ENCODE measurements at places on chromosomes 5 and 9.
A peak's percentile ranks its signal among the peaks of the same experiment; 100 is the strongest.

- no peak for DNase-seq
These were observed 153.7 kb downstream of the TLE1 start for GRCh38 chr9:81535542-81536241.

DNA sequence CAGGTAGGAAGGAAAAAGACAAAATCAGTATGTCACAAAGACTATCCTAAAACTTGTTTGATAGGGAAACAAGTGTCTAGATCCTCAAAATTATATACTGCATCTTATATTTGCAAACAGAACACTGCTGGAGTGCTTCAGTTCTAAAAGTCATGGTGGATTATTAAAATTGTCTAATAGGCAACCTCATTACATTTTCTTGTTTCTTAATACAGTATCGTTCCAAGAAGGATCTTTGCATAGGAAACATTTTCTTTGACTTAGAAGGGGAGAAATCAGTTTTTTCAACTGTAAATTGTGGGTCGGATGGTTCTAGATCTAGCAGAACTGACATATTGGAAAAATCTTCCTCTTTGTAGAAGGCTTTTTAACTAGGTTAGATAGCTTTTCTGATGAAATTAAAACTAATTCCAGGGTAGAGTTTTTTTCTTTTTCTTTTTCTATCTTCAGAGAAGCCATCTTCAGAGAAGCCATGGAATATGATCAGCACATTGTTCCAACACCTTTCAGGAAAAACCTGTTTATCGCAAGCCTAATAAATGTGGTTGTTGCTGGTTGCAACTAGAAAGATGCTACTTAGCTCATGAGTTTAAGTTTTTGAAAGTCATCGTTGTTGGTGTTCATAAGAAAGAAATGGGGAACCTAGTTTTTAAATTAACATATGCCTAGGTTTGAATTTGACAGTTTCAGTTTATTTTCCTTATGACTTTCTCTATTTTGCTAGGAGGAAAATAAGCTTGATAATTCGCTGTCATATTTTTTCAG lies 7.4 kb downstream of the CPEB4 start:
- DNase-seq = no peak

DNA sequence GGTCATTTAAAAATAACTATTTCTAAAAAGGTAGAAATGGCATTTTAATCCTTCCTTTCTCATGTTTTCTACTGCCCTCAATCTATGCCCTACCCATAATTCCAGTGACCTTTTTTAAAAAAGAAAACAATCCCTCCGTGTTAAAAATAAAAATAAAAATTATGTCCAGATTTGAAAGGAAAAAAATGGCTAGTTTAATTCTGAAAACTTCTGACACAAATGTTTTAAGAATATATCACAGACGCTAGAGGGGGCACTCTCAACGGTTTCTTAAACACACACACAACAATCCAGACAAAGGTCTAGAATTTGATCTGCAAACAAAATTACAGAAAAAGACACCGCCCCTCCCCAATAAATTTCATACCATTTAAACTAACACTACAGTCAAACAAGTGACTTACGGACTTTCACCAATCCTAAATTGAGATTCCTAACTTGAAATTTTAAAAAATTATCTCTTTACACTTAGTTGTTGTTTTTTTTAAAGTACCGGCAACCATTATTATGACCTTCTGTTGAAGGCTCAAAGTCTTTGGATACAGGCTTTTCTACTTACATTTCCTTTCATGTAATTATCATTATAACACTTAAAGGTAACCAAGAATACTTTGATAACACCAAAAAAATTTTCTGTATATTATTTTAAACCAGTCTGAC lies 38.2 kb downstream of the CLINT1 start:
- peak; percentile 26 for DNase-seq

DNA sequence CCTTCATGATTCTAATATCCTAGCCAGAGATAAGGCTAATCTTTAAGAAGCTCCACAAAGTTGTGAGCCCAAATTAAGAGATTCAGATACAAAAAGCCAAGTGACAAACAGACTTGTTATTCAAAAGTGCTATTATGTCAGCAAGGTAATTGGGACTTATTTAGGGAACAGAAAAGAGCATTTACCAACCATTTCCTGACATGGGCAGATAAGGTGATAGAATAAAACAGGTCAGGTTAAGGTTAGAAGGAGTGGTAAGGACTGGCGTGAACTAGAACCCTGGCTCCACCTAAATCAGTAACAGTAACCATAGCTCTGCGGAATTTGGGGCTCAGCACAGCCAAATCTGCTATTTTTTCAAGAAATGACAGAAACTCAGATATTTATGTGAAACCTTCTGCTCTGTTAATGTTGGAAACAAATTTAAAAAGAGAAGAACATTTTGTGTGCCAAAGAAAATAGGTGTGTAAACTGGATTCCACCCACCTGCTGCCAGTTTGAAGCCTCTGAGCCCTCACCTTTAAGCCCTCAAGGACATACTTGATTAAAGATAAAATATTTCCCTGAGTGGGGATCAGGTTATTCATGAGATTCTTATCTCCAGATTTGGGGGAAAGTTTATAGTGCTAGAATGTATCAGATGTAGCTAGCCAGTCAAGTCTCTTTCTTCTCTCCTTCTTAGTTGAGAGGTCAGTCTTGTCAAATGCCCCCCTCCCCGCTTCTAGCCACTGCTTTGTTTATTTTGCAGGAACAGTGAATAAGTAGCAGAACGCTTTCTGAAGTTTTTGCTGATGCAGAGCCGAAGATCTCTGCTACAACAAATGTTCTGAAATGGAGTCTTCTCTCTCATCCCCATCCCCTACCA lies 10.2 kb upstream of the ERMP1 start:
- DNase-seq = no peak

GRCh38 chr5:136213919-136214493 lies 21.0 kb upstream of the SMIM32 start:
- no peak for DNase-seq

DNA sequence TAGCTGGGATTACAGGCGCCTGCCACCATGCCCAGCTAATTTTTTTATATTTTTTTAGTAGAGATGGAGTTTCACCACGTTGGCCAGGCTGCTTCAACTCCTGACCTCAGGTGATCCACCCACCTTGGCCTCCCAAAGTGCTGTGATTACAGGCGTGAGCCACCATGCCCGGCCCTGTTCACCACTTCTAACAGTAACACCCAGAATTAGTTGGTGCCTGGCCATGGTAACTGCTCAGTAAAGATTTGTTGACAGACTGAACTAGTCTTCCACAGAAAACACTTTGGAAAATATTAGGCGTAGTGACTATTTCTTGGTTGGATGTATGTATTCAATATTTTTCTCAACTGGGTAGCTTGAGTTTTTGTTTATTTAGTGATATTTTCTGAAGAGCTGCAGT lies 24.0 kb downstream of the TUT7 start:
- no peak for DNase-seq

DNA sequence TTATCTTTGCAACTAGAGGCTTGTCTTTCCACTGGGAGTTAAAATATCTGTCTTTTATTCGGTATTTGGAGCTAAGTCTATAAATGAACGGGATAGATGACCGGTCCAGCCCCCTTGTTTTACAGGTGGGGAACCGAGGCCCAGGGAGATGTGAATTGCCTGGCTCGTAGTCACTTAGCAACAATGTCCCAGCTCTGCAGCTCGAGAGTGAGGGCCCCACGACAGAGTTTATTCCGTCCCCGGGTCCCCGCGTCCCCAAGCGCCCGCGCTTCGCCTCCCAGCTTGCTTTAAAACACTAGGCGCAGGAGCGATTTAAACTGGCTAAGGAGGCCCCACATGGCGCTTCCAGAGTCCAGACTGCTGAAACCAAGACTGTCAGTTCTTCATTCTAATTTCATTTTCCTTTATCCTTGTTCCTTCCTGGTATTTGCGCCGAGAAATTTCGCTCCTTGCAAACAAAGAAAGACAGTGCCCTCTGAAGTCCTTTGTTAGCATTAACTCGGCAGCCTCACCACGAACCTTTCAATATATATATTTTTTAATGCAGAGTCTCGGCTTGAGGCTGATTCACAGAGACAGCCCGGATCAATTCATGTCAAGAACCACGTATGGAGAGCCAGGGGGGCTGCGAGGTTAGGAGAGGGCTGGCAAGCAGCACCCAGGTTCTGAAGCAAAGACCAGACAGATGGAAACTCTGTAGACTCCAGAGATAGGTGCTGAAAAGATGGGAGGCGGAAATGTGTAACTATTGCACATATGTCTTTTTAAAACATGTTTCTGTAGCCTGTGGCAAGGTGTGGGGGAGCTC lies 1.4 kb upstream of the ENC1 start:
- peak; percentile 26 for DNase-seq

- no peak for DNase-seq
These were observed 358.2 kb downstream of the HTR1A start for GRCh38 chr5:63603996-63604395.

GRCh38 chr9:68523367-68523936 lies 17.2 kb downstream of the TMEM252 start:
- no peak for DNase-seq

DNA sequence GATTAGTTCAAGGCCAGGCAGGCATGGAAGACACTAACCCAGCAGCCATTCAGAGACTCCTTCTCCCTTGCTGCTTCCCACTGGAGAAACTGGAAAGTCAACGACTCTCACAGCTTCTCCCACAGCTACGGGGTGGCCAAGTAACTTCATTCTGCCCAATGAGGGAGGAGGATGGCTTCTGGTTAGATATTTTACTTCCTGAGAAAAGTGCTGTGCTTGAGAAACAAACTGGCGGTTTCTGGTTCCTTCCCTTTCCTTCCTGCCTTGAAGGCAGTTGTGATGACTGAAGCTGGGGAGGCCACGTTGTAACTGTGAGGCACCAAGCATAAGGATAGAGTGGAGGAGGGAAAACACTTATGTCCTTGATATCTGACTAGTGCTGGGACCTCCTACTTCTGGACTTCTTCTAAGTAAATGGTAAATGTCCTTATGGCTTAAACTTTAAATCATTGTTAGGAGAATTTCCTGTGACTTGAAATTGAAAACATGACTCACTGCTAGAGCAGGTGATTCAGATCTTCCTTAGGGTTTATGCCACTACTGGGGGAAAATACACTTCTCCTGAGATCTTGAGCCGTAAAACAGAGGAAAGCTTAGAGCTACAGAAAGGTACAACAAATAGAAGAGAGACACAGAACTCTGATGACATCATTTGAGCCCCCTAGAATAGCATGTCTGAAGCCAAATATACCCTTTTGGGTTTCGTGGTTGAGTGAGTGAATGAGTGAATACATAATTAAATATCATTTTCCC lies 3.1 kb upstream of the GNPDA1 start:
- DNase-seq = no peak

DNA sequence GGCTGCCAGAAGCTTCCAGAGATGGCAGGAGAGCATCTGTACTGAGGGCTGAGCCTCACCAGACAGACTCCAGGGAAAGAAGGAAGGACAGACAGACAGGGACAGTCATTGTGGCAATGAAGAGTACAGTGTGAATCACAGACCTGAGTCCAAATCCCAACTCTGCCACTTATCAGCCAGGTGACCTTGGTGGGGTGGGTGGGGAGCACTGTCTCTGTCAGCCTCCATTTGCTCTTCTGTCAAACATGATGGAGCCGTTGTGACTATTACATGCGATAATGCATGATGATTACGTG lies 85.9 kb upstream of the FSTL4 start:
- DNase-seq = no peak

GRCh38 chr5:76954383-76954763 lies 1.5 kb downstream of the CRHBP start:
- no peak for DNase-seq

GRCh38 chr9:125161284-125161918 lies 18.1 kb upstream of the SCAI start:
- DNase-seq = no peak

GRCh38 chr5:156254196-156254595 lies 72.8 kb upstream of the SGCD start:
- DNase-seq = no peak

GRCh38 chr9:124742940-124743339 lies 28.2 kb downstream of the NR6A1 start:
- no peak for DNase-seq

GRCh38 chr5:134451936-134452505 lies 40.3 kb upstream of the CDKN2AIPNL start:
- peak; percentile 5 for DNase-seq

- no peak for DNase-seq
These were observed 85.7 kb downstream of the ADRB2 start for GRCh38 chr5:148912146-148912545.

DNA sequence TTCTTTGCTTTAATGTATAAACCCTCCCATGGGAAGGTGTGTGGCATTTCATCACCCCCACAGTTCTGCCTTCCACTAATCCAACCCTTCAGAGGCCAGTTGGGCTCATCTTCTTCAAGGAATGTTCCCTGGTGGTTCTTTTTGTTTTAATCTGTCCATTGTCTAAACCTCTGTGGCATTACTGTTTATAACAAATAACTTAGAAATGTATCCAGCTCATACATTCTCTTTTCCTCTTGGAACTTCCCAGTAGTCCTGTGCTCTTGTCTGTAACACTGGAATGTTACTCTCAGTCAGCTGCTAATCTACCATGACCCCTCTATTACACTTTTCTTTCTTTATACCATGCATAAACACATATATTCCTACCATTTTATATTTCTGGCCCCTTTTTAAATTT lies 213.5 kb upstream of the TARS1 start:
- DNase-seq = no peak

- DNase-seq = no peak
These were observed 238.4 kb downstream of the GOLPH3 start for GRCh38 chr5:31935496-31936369.

DNA sequence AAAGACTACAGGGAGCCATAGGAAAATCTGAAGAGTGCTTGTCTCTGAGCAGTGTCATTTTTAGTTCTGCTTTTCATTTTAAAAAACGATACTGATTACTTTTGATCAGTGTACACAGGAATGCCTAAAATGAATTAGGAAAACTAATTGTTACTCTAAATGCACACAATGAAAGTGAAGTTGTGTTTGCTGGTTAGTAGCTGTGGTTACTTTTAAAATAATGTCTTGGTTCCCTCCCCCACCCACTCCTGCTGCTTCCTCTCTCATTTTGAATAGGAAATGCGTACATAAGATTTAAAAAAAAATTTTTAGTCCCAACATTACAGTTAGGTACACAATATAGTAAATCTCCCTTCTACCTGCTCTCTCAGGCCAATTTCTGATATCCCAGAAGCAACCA lies 47.5 kb upstream of the PLPP1 start:
- DNase-seq = peak; percentile 34

- DNase-seq = peak; percentile 49
These were observed 153.5 kb downstream of the PRELID2 start for GRCh38 chr5:145681686-145682085.

Measured in GM10248 (cell line).